ENCODE measurements at places on chromosomes 2 and 18.

GRCh38 chr2:221337957-221338685, 234.0 kb downstream of the EPHA4 start:
- DNase-seq = no peak

GRCh38 chr2:31314761-31315160, 80.8 kb downstream of the EHD3 start:
- no peak for DNase-seq

- no peak for DNase-seq
These were observed 2126.9 kb upstream of the CELF4 start for GRCh38 chr18:39692367-39693015.

GRCh38 chr2:11437602-11438001, 28.4 kb downstream of the E2F6 start:
- DNase-seq = no peak

DNA sequence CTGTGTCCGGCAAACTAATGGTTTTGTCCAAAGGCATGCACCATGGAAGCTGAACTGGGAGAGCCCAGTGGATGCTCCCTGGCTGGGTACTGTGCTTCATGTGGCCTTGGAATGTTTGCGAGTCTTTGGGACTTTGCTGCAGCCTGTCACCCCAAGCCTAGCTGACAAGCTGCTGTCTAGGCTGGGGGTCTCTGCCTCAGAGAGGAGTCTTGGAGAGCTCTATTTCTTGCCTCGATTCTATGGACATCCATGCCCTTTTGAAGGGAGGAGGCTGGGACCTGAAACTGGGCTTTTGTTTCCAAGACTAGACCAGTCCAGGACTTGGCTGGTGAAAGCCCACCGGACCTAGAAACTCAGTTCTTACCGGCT, 1.7 kb downstream of the MARS2 start:
- DNase-seq = no peak

Measured in spinal cord (tissue), 10 donors.